Activated T-cell treated with anti-CD3 and anti-CD28 coated beads for 4 hours (primary cell): ENCODE measurements at places on chromosomes 1 and 21.

- DNase-seq: no peak
Observed at GRCh38 chr21:16047904-16048303, 318.1 kb downstream of the USP25 start.

DNA sequence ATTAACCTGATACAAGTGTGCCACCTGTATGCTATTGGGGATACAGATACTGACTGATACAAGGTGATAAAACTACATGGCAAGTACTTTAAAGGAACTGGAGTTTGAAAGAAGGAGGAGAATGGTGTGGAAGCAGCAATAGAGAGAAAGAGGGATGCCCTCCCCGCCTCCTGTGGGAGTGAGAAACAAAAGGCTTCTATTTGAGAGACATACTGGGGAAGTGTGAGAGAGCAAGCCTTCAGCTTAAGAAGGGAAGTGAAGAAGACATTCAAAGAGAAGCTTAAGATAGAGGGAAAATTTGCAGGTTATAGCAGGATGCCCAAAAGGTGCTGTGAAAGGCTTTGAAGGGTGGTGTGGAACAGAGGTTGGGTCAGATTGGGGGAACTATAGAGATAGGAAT lies 7.7 kb upstream of the ALG14 start:
- DNase-seq: no peak

DNA sequence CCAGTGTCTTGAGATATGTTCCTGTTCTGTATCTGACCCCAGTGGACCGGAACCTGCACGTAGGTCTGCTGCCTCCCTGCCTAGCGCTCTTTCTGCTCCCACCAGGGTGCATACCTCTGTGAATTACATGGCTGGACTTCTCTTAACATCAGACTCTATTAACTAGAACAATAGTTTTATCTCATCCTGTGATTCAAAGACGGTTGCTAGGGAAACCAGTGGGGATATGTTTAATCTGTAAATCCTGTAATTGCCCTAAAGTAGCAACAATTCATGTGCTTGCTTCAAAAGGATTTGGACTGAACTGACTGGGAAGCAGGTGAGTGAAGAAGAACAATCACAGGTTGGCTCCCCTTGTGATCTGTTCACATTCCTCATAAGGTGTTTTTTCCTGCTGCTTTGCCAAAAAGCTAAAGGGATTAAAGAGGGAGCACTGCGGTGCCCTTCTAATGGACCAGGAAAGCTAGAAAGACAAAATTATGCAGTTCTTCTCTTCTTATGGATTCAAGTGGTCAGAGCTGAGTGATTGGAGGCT lies 52.7 kb upstream of the DIRAS3 start:
- DNase-seq: no peak

GRCh38 chr1:7753641-7754040 lies 17.5 kb upstream of the VAMP3 start:
- DNase-seq: no peak

GRCh38 chr1:39671793-39672550 lies at the start of gene NT5C1A:
Gene NT5C1A (minus strand): TSS chr1:39672107. CDS start chr1:39672038, 69 bp downstream.
- no peak for DNase-seq

GRCh38 chr1:40945491-40945973 lies 34.0 kb upstream of the CTPS1 start:
- DNase-seq: no peak

GRCh38 chr21:35025206-35026152 lies 23.6 kb downstream of the RUNX1 start:
- DNase-seq: no peak

GRCh38 chr1:30508611-30509010 lies 214.8 kb downstream of the MATN1 start:
- no peak for DNase-seq

DNA sequence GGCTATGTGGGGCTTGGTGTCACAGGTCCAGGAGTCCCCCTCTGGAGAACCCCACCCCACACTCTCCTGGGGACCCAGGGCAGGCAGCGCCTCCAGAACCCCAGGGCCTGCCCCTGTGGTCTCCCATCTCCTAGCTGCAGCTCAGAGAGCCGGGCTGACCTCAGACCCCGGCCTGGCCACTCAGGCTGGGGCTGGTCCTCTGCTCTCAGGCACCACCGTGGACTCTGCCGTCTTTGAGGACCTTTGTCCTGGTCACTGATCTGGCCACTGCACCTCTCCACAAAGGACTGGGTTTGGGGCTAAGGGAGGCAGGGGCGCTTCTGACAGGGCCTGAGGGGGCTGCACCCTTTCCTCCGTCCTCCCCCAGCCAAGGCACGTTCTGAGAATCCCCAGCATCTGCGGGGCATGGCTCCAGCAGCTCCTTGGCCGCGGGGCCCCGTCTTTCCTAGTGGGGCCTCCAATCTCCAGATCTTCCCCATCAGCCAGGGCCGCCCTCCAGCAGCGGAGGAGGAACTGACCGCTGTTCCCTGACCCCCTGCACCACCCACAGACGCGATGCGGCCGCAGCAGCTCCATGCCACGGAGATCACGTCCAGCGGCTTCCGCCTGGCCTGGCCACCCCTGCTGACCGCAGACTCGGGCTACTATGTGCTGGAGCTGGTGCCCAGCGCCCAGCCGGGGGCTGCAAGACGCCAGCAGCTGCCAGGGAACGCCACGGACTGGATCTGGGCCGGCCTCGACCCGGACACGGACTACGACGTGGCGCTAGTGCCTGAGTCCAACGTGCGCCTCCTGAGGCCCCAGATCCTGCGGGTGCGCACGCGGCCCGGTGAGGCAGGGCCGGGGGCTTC lies 3.3 kb downstream of the VWA1 start:
- DNase-seq: no peak

DNA sequence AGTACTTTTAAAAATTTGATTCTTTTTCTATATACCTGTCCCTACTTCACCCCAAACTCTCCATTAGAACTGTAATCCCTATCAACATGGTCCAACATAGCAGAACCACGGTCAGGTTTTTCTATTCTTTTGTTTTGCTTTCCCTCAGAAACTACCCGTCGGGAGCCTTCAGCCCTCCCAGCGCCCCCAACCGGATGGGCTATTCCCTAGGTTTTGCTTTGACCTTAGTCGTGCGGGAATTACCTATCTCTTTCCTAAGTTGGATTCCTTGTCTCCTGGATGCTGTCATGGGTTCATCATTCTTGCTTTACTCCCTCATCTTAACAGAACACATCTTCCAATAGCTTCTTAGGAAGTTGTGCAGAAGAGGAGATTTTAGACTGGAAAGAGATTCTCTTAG lies 97.5 kb upstream of the LBR start:
- DNase-seq: no peak

DNA sequence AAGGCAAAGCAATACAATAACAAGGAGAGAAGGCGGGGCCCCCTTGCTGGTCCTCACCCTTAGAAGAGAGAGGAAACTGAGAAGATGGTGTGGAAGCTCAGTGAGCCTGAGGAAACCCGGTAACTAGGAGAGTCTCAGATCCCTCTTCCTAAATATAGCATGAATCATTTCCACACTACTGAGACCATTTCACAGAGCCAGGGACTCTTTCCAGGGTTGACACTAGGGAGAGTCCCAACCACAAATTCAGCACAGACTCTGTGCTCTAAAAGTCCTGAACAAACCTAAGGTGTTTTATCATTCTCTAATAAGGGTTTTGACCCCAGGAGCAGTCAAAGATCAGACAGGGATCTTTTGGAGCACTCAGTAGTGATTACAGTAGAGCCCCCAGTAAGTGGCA lies 647.7 kb downstream of the KCNT2 start:
- no peak for DNase-seq

GRCh38 chr1:186775036-186775435 lies 53.7 kb upstream of the PLA2G4A start:
- no peak for DNase-seq

DNA sequence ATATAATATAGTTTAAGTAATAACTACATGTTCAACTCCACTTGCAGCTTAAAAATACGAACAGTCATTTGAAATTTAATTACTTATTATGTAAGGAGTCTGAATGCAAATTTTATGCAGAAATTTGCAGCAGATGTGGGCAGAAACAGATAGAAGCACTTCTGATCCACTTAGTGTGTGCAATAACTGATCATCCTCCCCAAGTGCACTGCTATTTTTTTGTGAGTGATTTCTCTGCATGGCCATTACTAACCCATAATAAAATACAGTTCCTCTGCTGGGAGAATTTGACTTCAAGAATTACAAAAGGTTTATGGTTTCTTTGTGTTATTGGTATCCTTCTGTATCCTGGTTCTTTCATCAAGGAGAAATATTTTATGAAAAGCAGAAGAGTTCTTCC lies 611.5 kb upstream of the RGS18 start:
- no peak for DNase-seq

GRCh38 chr21:39441502-39442475 lies 3.8 kb downstream of the LCA5L start:
- peak; percentile 11 for DNase-seq

- no peak for DNase-seq
Observed at GRCh38 chr21:29940991-29941390, 1.2 kb upstream of the GRIK1 start.

DNA sequence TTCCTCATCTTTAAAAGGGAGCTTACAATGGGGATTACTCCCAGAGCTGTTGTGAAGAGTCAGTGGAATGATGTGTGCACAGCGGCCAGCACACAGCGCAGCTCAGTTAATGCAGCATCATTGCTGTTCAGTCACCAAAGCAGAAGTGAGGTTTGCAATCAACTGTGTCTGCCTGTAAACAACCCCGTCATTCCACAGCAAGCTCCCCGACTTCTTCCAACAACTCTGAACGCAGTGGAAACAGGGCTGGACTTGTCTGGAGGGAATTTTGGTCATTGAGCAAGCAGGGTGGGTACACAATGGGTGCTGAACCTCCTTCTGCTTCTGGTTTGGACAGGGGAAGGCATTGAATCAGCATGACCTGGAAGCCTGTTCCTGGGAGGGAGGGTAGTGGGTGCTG lies 347.4 kb downstream of the PTPRU start:
- no peak for DNase-seq

- no peak for DNase-seq
Observed at GRCh38 chr1:45375104-45376090, 35.2 kb upstream of the MUTYH start.

DNA sequence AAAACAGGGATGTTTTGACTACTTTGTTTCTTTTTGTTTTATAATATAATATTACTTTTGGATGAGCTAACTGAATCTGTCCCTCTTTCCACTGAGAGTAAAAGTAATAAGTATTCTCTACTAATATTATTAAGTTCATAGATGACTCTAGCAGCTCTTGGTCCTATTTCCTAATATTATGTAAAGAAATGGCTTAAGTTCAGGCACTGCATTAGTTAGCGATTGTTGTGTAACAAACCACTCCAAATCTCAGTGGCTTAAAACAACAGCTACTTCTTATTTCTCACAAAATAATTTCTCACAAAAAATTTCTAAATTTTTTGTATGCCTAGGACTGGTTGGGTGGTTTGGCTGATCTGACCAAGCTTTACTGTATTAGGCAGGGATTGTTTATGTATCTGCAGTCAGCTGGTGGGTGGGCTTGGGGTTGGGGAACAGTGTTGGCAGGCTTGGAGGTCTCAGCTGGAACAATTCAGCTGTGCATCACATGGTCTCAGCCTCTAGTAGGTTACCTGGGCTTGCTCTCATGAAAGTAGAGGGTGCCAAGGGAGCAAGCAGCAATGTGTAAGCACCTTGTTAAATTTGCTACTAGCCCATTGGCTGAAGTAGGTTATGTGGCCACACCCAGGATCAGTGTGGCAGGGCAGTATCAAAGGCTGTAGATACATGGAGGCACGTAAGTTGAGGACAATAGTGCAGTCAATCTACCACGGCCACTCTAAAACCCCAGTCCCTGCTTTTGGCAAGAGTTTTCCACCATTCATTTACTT lies 8.8 kb upstream of the CCT8 start:
- no peak for DNase-seq
